ENCODE measurements at places on chromosomes 7 and 10.

DNA sequence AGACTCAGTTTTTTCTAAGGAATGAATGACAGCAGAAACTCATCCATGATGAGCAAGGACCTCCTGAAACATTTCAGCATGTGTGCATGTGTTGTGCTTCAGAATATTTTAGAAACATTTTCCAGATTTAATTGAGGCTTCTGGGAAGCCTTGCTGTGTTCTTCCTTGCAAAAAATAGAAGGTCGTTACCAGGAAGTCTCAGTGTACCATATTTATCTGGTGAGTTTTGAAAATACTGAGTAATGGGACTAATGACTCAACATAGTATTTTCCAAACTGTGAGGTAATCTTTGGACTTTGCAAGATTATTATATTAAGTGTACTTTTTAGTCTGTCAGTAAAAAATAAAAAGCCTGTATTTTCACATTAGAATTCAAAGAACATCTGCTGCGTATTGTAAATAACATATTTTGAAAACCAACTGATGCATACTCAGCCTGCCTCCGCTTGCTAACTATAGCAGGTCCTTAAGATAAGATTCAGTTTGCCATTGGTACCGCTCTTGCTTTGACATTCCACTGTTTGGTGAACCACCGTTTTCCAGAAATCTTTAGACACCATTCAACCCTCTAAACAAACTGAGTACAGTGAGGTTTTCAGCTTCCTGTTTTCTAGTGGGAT is 739.6 kb upstream of the GALNT17 start:
- no peak for DNase-seq

DNA sequence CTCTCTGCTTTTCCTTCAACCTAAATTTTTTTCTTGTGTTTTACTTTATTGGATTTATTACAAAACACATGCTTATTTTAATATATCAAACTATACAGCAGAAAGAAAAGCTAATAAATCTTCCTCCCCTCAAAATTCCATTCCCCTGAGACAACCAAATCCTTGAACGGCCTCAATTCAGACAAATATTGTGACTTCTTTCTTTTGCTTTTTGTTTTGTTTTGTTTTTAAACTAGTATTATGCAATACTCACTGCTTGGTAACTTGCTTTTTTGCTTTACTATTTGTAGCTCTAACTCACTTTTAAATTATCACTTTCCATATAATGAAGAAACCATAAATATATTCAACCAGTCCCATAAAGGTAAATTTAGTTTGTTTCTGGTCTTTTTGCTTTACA is 59.4 kb upstream of the CDK1 start:
- no peak for DNase-seq

GRCh38 chr10:48672596-48673265 is 11.9 kb upstream of the WDFY4 start:
- DNase-seq, result no peak

- DNase-seq, result no peak
Observed at GRCh38 chr10:75827587-75828021, 396.2 kb downstream of the LRMDA start.

- DNase-seq, result no peak
Observed at GRCh38 chr10:126169899-126170298, 218.4 kb downstream of the ADAM12 start.

- DNase-seq, result no peak
Observed at GRCh38 chr7:121931149-121931902, 58.4 kb downstream of the PTPRZ1 start.

GRCh38 chr7:128734890-128735289 is 4.3 kb upstream of the CALU start:
- no peak for DNase-seq

GRCh38 chr7:7897949-7898515 is 70.6 kb upstream of the GLCCI1 start:
- DNase-seq, result no peak

- no peak for DNase-seq
Observed at GRCh38 chr10:34845070-34845469, 30.0 kb upstream of the PARD3 start.

GRCh38 chr10:123621492-123621891 is 44.7 kb upstream of the GPR26 start:
- no peak for DNase-seq

GRCh38 chr7:45026013-45026412 is 26.0 kb downstream of the CCM2 start:
- no peak for DNase-seq

GRCh38 chr10:128429835-128430513 is 303.8 kb upstream of the MKI67 start:
- no peak for DNase-seq

DNA sequence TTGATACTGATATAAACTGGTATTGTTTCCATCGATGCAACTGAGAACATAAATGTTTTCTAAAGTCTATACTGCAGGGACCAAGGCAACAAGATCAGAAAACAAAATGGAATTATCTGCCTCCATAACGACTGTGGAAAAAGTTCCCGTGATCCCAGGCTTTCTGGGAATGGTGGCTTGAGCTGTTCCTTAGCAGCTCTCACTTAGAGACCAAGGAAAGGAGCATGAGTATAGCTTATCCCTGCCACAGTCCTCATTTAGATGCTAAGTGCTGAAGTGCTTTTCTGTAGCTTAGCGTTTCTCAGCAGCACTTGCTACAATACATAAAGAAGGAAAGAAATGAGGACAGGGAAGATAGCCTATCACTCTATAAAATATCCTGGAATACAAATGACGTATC is 5.5 kb downstream of the WNT8B start:
- no peak for DNase-seq

Data from stimulated activated CD4-positive, alpha-beta T cell treated with anti-CD3 and anti-CD28 coated beads, Interleukin-1b, Interleukin-23, amount 100 ng/mL, for 4 hours (primary cell).